ENCODE measurements at places on chromosomes 6 and 20. TPM values are rescaled to one million over a fixed set of nuclear protein-coding genes. Genes with fewer than 3 reads are reported as not detected.

Gene RBPJL
- not detected for total RNA-seq

Gene HLA-DRA
- not detected for total RNA-seq

Gene PSORS1C2
- not detected for total RNA-seq

Gene TMEM63B
- total RNA-seq = 26.9 TPM

DNA sequence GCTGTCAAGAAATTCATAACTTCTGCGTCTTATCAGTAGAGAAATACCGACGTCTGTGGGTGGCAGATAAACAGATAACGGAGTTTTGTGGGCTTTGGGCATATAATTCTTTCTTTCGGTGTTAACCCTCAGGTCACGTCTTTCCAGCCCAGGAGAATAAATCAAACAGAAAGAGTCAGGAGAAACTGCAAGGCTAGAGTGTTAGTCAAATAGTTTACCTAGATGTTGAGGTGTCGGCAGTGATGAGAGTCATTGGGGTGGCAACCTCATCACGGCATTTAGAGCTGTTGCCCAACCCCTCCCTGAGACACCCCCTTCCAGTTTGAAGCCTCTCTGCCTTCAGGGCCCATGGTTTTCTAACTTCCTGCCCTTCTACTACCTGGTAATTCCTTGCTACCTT, 49.5 kb downstream of the ADTRP start:
- DNase-seq = no peak
- H3K27me3 ChIP-seq = no peaks in the 10 kb centered on the region
- H3K36me3 ChIP-seq = no peaks in the 10 kb centered on the region
- no peak overlapping the region for H3K27ac ChIP-seq
- no peaks in the 10 kb centered on the region for H3K4me1 ChIP-seq

DNA sequence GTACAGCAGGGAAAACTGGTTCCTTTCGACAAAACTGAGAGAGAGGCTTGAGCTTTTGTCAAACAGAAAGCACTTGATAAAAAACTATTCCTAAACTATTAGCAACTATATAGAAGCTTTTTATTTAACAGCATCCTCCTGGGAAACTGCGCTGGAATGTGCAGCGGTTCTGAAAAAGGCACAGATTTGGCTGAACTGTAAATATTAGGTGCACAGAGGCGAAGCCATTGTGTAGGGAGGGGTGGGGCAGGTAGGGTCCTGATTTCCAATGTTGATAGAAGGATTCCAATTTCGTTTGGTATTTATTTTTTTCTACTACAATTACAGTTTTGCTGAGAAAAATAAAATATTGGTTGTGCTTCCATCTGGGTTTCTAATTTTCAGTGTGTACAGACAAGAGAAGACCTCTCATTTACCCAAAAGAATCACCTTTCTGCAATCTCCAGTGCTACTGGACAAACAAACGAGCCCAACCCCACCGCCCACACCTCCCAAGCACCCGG, 698 bp upstream of the SH3BGRL2 start:
- DNase-seq = no peak
- no peaks in the 10 kb centered on the region for H3K36me3 ChIP-seq
- peaks cover 23% of the 10 kb centered on the region for H3K4me1 ChIP-seq
- H3K27ac ChIP-seq = no peak overlapping the region

DNA sequence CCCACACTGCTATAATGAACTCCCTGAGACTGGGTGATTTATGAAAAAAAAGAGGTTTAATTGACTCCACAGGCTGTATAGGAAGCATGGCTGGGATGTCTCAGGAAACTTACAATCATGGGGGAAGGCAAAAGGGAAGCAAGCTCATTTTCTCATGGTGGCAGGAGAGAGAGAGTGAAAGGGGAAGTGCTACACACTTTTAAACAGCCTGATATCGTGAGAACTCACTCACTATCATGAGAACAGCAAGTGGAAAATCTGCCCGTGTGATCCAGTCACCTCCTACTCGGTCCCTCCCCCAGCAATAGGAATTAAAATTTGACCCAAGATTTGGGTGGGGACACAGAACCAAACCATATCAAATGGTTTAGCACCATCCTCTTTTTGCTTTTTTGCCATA, 116.6 kb upstream of the CEP162 start:
- H3K4me1 ChIP-seq = no peaks in the 10 kb centered on the region
- no peak for DNase-seq
- H3K27ac ChIP-seq = no peak overlapping the region
- no peak overlapping the region for H3K4me3 ChIP-seq

- no peak overlapping the region for H3K4me3 ChIP-seq
- no peaks in the 10 kb centered on the region for H3K36me3 ChIP-seq
- no peak overlapping the region for H3K27ac ChIP-seq
- DNase-seq = no peak
Observed at GRCh38 chr20:60266177-60266823, 308.1 kb downstream of the CDH26 start.

DNA sequence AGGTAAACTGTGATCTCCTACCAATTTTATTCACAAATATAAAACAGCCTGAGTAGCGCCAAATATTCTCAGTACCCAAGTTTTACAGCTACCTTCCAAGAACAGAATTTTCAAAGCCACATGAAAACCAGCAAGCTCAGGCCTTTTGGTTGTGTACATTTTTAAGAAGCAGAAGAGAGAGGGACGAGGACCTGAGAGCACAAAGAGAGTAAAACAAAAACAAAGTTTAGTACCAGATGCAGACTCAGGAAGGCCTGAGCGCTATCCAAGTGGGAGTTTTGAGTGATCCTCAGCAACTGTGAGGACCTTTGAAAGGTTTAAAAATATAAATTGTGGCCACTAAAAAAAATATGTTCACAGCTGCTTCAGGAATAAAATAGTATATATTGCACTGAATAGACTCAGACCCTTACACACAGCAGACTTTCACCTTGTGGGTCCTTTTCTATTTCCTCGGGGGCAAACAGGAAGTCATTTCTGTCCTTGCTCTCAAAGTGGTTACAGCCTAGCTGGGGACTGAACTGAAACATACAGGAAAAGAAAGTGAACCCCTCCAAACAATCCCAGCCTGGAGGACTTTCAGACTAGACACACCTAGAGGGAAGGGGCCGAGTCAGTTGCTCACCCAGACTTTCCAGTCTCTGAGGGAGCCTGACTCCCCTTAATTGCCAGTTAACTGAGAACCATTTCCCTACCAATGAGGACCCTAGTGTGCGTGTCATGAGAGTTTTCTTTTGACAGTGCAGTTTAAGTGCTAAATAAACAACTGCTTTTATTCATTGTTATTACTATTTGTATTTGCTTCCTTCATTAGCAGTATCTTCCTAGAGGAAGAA, 48.5 kb upstream of the NT5E start:
- H3K4me3 ChIP-seq = no peak overlapping the region
- no peak overlapping the region for H3K27ac ChIP-seq
- DNase-seq = no peak
- no peaks in the 10 kb centered on the region for H3K27me3 ChIP-seq
- H3K36me3 ChIP-seq = no peaks in the 10 kb centered on the region
- H3K4me1 ChIP-seq = peaks cover 50% of the 10 kb centered on the region

DNA sequence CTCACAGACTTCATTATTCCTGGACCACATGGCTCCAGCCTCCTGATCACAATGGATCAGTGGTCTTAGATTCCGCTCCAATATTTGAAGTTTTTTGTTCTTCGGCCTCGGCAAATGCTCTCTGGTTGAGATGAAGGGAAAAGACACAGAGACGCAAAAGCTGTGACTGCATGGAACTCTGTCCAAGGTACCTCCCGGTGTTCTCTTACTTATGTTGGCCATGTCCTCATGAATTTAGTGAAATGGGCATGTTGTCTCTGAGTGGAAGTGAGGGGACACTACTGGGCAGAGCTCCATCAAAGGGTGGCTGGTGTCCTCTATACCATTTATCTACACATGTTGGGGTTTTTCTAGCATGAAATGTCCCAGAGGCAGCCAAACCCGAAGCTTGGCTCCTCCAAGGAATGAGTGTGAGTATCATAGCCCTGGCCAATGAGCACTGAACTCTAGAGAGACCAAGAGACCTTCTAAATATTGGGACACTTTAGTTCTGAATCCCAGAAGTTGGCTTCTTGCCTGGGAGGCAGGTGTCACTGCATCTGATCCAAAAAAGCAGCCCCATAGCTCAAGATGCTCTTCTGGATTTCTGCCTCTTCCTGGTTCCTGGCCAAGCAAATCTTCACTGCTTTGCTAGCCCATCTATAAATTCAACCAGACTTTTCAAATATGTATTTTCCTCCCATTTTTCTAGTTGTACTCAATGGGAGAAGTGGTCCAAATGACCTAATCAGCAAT, 34.1 kb downstream of the HLA-G start:
- no peak for DNase-seq
- 0 out of 2 replicates have a peak, but pooled peaks cover 4% of the 10 kb centered on the region for H3K27me3 ChIP-seq
- H3K36me3 ChIP-seq = no peaks in the 10 kb centered on the region
- no peak overlapping the region for H3K4me3 ChIP-seq

GRCh38 chr20:45968081-45968671, 3.8 kb downstream of the ZNF335 start:
- peaks cover 23% of the 10 kb centered on the region for H3K4me1 ChIP-seq
- no peak overlapping the region for H3K27ac ChIP-seq
- peaks cover 50% of the 10 kb centered on the region for H3K36me3 ChIP-seq
- DNase-seq = no peak

GRCh38 chr6:157193443-157193996, 129.8 kb downstream of the TMEM242 start:
- no peak for DNase-seq
- peaks cover 10% of the 10 kb centered on the region for H3K36me3 ChIP-seq
- no peak overlapping the region for H3K4me3 ChIP-seq
- no peak overlapping the region for H3K27ac ChIP-seq
- H3K27me3 ChIP-seq = no peaks in the 10 kb centered on the region

DNA sequence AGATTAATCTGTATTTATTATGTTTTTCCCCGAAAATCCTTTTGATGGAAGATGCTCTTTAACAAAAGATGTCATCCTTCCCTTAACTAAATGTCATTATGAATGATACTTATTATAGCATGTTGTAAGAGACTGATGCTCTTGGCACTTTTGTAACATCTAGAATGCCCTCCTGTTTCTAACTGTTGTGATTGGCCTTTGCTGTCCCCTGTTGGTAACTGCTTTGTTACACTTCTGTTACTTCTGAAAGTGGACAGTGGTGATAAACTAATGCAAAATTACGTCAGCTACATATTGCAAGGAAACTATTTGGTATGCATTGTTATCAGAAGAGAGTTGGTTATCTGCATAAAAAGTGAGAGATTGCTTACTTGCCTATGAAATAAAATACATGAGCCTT, 5.8 kb downstream of the TTK start:
- no peaks in the 10 kb centered on the region for H3K27me3 ChIP-seq
- H3K4me3 ChIP-seq = no peak overlapping the region
- peaks cover 48% of the 10 kb centered on the region for H3K36me3 ChIP-seq
- H3K27ac ChIP-seq = no peak overlapping the region
- no peak for DNase-seq

DNA sequence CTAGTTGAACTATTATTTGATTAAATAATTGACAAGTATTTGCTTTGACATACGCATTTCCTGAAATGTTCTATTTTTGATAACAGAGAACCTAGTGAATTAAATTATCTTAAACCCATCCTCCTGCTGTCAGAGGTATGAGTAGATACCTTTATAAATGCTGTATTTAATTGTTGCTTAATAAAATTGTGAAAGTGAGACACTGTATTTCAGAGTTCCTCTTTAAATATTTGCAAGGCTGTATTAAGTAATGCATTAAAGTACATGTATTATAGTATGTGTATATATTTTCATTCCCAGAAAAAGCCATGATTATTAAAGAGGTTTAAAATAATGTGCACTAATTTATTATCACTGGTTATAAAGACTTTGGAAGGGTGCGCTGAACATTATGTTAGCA, 483.8 kb downstream of the TFAP2B start:
- no peaks in the 10 kb centered on the region for H3K36me3 ChIP-seq
- no peaks in the 10 kb centered on the region for H3K27me3 ChIP-seq
- no peak for DNase-seq
- no peak overlapping the region for H3K4me3 ChIP-seq
- no peak overlapping the region for H3K27ac ChIP-seq
- H3K4me1 ChIP-seq = peaks cover 6% of the 10 kb centered on the region

- no peak for DNase-seq
- H3K27me3 ChIP-seq = no peaks in the 10 kb centered on the region
- H3K36me3 ChIP-seq = no peaks in the 10 kb centered on the region
- peaks cover 27% of the 10 kb centered on the region for H3K4me1 ChIP-seq
- H3K27ac ChIP-seq = no peak overlapping the region
Observed at GRCh38 chr20:11271319-11271718, 597.5 kb upstream of the JAG1 start.

DNA sequence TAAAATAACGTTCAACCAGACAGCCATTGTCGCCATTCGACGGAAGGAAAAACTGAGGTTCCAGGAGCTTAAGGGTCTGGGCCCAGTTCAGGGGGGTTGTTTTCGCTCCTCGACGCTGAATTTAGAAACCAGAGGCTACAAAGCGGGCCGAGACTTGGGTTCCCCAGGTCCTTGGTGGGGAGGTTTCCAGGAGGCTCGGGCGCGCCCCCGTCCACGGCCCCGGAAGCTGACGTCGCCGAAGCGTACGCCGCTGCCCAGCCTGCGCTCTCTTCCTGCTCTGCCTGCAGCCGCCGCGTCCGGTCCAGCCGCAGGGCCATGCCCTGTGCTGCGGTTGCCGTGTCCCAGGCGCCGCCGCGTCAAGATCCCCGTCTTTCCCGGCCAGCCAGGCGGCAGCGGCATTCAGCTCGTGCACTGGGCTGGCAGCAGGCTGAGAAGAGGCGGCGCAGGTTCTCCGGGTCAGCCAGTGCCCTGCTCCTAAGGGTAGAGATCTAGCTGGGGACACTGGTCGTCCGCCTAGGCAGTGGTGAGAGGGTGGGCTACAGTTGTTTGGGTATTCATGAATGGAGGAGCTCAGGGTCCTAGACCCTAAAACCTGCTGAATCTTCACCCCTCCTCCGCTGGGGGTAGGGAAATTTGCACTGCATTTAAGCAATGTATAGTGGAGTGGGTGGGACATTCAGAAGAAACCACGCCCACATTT, 901 bp upstream of the TRIM26 start:
- no peaks in the 10 kb centered on the region for H3K27me3 ChIP-seq
- H3K4me3 ChIP-seq = peak overlapping the region; percentile 84
- H3K36me3 ChIP-seq = peaks cover 1% of the 10 kb centered on the region
- peak; percentile 64 for DNase-seq
- peak overlapping the region; percentile 67 for H3K27ac ChIP-seq

DNA sequence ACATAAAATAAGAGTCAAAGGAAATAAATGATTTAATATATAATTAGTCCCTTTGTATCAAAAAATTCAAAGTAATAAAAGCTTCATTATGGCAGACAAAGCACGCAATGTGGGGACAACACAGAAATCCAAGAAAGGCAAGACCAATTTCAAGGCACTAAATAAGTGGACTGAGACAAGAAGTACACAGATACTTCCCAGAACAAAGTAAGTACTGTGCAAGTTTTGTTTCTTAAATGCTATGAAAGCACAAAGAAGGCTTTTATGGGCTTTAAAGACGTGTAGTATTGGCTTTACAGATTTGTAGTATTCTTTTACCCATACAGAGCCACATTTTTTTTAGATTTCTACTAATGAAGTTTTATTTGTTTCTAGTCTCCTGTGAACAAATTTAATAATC, 174.6 kb downstream of the TRDN start:
- no peak overlapping the region for H3K27ac ChIP-seq
- H3K27me3 ChIP-seq = no peaks in the 10 kb centered on the region
- H3K4me1 ChIP-seq = no peaks in the 10 kb centered on the region
- H3K4me3 ChIP-seq = no peak overlapping the region

Measured in PC-3 (cell line).